ENCODE measurements at places on chromosomes 1 and 21.

GRCh38 chr1:203640117-203640516 lies 13.5 kb downstream of the ATP2B4 start:
- no peak for DNase-seq

- DNase-seq = no peak
Observed at GRCh38 chr1:166479052-166479631, 312.3 kb upstream of the FAM78B start.

DNA sequence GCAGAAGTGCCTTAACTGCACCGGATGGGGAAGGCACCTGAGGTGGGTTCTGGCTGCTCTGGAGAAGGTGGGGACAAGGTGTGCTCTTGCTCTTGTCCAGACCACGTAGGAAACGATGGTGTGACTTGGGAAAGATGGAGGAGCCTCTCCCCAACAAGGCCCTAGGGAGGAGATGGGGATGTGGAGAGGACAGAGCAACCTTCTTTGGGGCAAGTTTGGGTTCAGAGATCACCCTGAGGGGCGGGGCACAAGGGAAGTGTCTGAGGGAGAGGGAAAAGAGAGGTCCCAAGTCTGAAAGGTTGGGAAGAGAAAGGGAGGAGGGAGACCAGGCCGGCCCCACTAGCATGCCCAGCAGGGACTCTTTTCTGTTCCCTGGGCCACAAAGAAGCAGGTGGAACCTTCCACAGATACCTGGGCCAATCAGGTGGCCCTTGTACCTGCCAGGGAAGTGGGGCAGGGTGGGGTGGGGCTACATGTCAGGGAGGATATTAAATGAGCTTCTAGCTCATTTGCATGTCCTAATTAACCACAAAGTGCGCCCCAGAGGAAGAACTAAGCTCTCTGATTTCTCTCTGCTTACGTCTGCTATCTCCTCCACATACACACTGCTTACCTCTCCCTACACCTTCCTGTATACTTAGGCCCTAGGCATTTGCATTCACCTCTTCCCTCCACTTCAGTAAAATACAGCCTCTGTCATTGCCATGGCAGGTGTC lies 15.9 kb downstream of the INKA2 start:
- DNase-seq = no peak

GRCh38 chr21:45383111-45383614 lies 21.8 kb upstream of the COL18A1 start:
- no peak for DNase-seq

DNA sequence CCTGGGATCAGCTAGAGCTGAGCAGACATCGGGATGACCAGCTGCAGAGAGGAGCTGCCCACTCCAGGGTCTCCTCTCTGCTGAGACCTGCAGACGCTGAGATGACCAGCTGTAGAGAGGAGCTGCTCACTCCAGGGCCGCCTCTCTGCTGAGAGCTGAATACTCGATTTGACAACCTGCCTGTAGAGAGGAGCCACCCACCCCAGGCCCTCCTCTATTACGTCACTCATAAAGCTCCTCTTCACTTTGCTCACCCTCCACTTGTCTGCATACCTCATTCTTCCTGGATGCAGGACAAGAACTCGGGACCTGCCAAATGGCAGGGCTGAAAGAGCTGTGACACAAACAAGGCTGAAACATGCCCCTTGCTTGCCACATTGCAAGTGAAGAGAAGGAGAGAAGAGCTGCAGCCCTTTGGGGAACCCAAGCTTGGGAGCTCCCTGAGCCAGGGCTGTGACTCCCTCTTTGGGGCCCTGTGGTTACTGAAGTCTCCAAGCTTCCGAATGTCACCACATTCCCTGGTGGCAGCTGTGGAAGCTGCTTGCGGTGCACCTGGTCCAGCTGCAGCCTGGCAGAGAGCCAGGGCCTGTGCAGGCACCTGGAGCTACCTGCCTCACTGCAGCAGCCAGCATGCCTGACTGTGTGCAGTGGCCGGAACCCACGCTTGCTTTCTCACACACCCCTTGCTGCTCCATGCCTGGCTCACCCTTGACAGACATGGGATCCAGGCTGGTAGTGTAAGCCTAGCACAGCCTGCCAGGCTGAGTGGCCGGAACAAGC lies 59.6 kb downstream of the CC2D1B start:
- no peak for DNase-seq
